Muscle of leg (tissue), 16 donors: ENCODE measurements at places on chromosomes 5 and 9. TPM values are rescaled to one million over a fixed set of nuclear protein-coding genes. Genes with fewer than 3 reads are reported as not detected.

GRCh38 chr9:71118324-71118723 lies 3.1 kb downstream of the TRPM3 start:
- no peak for DNase-seq

- no peak for DNase-seq
Measured at GRCh38 chr5:8961219-8961618, 584.7 kb downstream of the SEMA5A start.

DNA sequence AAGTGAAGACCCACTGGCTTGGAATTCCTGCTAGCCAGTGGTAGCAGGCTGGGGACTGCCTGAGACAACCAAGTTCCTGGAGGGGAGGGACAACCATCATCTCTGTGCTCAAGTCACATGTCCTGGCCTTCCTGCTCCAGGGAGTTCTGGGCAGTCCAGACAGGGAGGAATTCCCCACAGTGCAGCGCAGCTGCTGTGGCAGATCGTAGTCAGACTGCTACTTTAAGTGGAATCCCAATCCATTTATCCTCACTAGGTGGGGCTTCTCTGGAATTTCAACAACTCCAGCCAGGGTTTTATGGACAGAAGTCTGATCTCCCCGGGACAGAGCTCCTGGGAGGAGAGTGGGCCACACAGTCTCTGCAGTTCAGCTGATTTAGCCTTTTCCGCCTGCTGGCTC lies 20.9 kb upstream of the OR5C1 start:
- DNase-seq: no peak

The PROB1 gene
- 36.2 TPM for polyA plus RNA-seq

The TCF7 gene
- 2.0 TPM for polyA plus RNA-seq

DNA sequence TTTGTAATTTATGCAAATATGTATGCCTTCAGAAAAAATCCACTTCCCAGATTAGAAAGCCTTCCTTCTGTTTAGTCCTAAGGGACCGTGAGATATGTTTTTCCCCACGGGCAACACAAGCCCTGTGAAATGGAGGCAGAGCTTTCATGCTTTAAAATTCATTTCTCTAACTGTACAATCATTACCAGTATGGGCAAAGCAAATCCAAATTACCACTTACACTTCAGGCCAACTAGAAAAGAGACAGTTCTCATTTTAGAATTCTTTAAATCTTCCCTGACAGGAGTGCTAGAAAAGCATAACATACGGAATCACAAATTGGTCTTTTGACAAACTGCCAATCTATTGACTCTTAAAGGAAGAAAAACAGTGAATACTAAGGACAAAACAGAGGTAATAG lies 20.5 kb upstream of the TNPO1 start:
- DNase-seq: no peak

DNA sequence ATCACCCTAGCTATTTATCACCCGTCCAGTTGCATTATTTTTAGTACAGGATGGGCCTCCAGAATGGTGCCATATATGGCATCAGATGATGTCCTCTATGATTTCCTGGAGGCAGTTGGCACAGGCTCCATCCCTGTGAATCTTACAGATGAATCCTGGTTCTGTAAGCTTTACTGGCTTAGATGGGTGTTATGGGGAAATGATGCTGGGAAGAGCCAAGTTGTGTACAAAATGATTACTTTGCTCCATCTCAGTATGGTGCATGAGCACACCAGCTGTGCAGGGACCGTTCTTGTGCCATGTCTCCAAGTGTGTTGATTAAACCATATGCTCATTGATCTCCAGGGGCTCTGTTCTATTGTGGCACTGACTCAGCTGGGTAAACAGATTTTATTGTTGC lies 755.7 kb downstream of the TLR4 start:
- no peak for DNase-seq

The LCN15 gene
- polyA plus RNA-seq: 0.31 TPM

GRCh38 chr5:126755593-126755992 lies 21.3 kb upstream of the LMNB1 start:
- DNase-seq: no peak

DNA sequence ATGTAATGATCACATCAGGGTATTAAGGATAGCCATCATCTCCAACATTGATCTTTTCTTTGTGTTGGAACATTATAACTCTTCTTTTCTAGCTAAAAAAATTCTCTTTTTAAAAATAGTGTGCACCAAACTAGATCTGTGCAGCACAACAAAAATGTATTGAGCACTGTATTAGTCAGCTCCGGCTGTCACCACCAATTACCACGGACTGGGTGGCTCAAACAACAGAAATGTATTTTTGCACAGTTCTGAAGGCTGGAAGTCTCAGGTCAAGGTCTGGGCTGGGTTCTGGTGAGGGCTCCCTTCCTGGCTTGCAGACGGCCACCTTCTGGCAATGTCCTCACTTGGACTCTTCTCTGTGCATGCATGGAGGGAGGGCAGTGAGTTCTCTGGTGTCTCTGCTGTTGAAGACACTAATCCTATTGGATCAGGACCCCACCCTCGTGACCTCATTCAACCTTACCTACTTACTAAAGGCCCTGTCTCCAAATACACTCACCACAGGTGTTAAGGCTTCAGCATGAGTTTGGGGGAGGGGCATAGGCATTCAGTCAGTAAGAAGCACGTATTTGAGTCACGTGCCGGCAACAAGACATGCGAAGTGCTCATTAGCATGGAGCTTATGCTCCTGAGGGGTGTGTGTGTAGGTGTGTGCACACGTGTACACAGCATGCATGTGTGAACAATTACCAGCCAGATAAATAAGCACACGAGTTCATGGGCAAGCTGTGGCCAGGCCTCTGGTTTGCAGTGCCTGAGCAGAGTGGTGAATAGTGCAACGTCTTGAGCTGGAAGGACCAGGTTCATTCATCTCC lies 89.4 kb upstream of the SH3PXD2B start:
- DNase-seq: no peak

DNA sequence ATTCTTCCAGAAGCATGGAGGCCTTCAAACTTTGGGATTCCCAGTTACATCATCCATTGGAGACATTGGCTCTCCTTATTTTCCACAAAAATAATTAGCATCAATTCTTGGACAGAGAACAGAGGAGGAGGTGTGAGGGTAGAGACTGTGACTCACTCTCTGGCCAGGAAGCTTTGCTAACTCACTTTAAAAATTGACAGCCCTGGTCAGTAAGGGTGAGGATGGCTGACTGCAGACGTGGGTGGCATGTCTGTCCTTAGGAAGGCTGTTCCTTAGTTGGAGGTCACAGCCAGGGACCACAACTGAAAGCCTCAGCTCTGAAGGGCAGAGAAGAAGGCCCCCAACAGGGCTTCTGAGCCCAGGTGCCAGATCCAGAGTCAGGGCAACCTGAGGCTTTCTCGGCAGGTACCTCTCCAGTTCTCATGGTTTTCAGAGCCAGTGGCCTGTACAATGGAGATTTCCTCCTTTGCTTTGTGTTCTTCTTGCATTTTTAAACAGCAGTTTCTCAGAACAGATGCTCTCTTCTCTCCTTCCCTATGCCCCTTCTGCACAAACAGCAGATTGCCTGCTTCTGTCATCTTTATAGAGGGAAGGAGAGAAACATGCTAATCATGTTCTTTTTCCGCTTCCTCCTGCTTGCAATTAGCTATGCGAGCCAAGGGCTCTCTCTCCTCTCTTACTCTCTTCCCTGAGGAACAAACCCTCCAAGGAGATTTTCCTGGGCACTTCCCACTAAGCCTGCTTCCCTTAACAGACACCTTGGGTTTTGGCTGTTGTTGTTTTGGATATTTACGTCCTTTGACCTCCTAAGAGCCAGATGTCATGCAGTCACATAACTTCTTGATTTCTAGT lies 92.5 kb upstream of the ZNF366 start:
- no peak for DNase-seq

DNA sequence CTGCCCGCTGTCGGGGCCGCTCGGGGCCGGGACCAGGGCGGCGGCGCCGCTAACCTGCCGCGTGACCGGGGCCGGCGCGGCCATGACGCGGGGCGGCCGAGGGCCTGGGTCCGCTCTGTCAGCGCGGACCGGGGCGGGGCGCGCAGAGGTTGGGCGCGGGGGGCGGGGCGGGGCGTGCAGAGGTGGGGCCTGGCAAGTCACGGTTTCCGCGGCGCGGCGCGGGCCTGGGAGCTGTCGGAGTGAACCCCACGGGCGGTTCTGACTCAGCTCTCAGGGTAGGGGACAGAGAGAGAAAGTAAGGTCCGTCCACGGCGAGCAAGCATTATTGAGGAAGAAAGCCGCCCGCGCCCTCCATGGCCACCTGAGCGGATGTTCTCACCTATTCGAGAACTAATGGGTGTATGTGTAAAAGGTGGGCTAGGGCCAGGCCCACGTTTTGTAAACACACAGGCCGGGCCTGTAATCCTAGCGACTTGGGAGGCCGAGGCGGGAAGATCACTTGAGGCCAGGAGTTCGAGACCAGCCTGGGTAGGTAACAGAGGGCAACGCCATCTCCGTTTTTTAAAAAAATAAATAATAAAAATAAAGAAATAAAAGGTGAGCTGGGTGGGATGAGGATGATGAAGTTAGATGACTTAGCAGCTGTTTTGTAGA lies at the start of gene PRXL2C:
Gene PRXL2C (minus strand): TSS at position 120 of the 654 bp plus-strand sequence. CDS start 36 bp downstream, at position 84.
- DNase-seq: peak; percentile 83

DNA sequence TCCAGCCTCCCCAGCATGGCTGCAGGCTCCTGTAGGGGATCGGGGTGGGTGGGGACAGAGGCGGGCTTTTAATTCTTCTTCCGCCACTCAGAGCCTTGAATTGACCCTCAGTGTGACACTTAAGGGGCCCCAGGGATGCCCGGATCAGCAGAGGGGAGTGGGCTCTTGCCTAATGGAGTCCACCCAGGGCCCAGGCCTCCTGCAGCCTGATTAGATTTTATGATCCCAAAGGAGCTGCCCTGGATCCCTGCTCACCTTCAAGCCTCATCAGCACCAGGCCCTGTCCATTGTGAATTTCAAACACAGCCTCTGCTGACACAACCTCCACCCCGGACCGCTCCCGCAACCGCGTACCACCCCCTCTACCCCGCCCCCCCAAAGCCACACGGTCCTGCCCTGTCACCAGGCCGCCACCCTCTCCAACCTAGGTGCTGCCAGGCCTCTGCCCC lies 214.1 kb upstream of the IER5L start:
- no peak for DNase-seq

DNA sequence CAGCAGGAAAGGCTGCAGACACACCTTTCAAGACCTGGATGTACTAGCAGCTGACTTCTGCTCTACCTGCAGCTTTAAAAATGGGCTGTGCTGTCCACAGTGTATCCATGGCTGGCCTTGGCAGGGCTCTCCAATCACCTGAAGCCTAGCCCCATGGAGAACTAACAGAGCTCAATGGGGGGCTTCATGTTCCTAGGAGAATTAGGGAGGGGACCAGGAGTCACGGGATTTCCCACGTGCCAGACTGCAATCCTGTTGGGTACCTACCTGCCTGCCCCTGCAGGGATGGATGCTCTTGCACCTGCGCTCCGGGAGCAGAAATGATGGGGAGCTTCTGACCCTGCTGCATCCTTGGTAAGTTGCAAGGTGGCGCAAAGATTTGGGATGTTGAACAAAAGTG lies 462.1 kb downstream of the ICE1 start:
- no peak for DNase-seq

The NEUROG1 gene
- not detected for polyA plus RNA-seq

DNA sequence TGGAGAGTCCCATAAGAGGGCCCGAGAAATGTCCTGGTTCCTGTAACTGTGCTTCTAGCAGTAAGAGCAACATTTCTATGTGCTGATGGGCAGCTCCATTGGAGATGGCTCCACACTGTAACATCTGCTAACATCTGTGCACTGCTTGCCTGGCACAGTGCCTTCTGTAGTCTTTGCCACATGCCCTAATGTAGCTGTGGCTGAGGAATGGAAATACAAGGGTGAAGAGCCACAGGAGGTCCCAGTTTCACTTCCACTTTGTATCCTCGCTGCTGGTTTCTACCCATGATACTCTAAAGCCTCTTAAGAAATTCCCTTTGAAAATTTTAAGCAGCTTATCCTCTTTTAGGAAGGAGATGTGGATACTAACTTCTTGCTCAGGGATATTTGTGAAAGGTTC lies 97.4 kb downstream of the HOMER1 start:
- peak; percentile 61 for DNase-seq

The HRCT1 gene
- polyA plus RNA-seq: 1.0 TPM

GRCh38 chr5:177496070-177496726 lies 1.2 kb downstream of the PDLIM7 start:
- no peak for DNase-seq

DNA sequence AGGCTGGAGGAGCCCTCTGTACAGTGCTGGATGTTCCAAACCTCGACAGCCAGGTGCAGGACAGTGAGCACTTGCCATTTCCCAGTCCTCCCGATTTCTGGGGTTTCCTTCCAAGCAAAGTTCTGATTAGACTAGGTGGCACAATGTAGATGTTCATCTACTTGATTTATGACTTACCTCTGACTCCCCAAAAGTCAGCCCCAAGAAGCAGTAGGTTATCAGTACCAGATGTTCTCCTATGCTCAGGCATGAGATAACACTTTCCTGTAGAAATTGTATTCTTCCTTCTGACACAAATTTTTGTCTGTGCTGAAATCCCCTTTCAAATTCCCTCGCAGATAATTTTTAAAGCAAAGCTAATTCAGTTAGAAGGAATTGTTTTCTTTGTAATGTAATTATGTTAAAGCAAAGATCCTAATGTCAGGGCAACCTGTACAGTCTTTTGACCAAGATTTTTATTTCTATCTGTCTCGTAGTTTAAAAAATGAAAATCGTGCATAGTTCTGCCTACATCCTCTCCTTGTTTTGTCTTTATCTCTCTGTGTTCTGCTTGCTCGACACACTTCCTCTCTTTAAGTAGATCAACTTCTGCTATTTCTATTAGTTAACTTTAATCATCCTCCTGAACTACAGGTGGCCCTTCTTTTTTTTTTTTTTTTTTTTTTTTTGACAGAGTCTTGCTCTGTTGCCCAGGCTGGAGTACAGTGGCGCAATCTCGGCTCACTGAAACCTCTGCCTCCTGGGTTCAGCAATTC lies 102.4 kb upstream of the PJA2 start:
- DNase-seq: no peak

- DNase-seq: no peak
Measured at GRCh38 chr5:159489779-159490178, 159.5 kb upstream of the IL12B start.

GRCh38 chr9:6632516-6633183 lies 12.9 kb downstream of the GLDC start:
- no peak for DNase-seq

The BTNL3 gene
- polyA plus RNA-seq: 0.04 TPM

- DNase-seq: no peak
Measured at GRCh38 chr9:71790296-71790695, 22.0 kb upstream of the CEMIP2 start.

The NDOR1 gene
- polyA plus RNA-seq: 7.7 TPM

DNA sequence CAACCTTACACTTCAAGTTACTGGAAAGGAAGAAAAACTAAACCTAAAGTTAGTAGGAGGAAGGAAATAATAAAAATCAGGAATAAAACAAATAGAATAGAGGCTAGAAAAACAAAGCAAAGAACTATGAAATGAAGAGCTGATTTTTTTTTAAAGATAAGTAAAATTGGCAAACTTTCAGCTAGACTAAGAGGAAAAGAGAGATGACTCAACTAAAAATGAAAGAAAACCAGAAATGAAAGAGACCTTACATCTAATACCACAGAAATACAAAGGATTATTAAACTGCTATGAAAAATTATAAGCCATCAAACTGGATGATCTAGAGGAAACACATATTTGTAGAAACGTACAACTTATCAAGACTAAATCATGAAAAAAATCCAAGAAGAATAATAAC lies 60.0 kb downstream of the PRRC1 start:
- DNase-seq: no peak

GRCh38 chr9:121717141-121717991 lies 65.9 kb downstream of the DAB2IP start:
- DNase-seq: no peak
